ENCODE measurements at places on chromosomes 12 and 14.

DNA sequence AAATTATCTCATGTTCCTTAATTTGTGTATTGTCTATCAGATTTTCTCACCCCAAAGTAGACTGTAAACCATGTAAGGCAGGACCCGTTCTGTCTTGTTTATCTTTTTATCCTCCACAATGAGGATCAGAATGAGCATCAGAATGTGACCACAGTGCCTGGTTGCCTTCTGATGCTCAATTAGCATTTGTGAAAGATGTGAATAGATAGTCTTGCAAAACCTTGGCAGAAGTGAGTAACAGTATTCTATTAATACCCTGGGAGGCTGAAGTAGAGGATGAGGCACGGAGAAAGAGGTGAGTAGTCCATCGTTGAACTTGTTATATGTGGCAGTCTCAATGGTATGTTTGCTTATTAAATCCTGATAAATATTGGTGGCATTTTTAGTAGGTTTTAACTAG is 781.4 kb downstream of the NRXN3 start:
- no peak for DNase-seq

DNA sequence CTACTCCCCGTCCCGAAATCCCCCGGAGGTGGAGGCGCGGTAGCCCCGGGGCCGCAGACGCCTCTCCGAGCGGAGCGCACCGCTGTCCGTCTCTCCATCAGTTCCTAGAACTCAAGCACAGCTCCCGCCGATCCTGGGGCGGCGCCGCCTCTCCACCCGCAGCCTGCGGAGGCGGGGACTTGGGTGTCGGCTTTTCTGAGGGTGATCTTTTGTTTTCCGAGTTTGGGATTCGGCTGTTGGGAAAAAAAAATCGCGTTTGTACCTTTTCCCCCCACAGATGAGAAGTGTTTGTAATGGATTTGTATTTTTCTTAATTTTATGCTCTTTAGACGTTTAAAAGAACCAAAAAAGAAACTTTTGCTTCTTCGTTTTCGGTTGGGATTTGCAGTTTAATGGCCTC is 26.6 kb downstream of the LRCOL1 start:
- DNase-seq: no peak

DNA sequence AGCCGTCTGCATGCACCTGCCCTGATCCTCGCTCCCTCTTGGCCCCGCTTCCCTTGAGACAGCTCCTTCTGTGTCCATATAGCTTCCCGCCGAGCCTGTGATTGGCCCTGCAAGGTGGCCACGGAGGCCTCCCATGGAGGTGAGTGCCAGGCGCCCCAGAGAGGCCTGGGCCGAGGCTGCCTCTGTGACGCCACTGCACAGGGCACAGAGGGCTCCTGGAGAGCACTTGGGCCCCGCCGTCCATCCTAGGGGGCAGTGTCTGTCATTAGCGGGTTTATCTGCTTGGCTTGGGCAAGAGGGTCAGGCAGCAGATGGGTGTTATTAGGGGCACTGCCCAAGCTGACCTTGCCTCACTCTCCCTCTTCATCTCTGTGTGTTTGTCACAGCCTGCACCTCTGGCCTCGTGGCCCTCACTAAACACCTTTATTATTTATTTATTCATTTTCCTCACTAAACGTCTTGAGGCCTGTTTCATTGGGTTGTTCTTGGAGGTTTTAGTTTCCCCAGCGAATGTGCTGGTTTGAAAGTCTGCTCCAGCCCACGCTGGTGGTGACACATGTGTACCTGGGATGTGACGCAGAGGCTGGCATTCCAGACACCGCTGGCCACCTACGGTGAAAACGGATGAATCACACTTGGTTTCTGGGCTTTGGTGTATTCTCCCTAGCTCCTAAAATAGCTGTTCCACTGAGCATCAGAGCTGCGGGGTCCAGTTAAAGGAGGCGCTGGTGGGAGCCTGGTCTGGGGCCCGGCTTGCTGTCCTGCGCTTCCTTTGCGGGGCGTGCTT is 5.9 kb downstream of the ZFYVE21 start:
- no peak for DNase-seq

GRCh38 chr14:68927956-68928675 is 51.0 kb downstream of the ACTN1 start:
- DNase-seq: no peak

Data from HL-60 (cell line).